Fibroblast of mammary gland (primary cell): ENCODE measurements at places on chromosomes 13 and 19.

- peak; percentile 30 for DNase-seq
These were observed 2676.6 kb downstream of the PCDH9 start for GRCh38 chr13:64553411-64554129.

DNA sequence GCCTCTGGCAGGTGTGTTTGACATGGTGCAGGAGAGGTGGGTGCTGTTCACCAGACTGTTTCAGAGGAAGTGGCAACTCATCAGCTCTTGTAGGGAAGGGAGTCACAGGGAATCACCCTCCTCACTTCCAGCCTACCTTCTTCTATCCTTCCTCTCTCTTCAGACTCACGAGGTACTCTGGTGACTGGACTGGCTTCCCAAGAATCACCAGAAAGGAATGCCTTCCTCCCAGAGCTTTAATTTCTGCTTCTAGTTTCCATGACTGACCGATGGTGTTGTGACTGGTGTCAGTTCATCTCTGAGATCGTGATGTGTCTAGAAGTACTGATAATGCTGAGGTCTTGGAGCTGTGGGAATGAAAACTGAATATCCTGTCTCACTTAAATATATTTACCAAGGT, 247.3 kb downstream of the KCTD12 start:
- peak; percentile 15 for DNase-seq

GRCh38 chr19:49073514-49074378, 1.2 kb upstream of the KCNA7 start:
- DNase-seq: peak; percentile 18

DNA sequence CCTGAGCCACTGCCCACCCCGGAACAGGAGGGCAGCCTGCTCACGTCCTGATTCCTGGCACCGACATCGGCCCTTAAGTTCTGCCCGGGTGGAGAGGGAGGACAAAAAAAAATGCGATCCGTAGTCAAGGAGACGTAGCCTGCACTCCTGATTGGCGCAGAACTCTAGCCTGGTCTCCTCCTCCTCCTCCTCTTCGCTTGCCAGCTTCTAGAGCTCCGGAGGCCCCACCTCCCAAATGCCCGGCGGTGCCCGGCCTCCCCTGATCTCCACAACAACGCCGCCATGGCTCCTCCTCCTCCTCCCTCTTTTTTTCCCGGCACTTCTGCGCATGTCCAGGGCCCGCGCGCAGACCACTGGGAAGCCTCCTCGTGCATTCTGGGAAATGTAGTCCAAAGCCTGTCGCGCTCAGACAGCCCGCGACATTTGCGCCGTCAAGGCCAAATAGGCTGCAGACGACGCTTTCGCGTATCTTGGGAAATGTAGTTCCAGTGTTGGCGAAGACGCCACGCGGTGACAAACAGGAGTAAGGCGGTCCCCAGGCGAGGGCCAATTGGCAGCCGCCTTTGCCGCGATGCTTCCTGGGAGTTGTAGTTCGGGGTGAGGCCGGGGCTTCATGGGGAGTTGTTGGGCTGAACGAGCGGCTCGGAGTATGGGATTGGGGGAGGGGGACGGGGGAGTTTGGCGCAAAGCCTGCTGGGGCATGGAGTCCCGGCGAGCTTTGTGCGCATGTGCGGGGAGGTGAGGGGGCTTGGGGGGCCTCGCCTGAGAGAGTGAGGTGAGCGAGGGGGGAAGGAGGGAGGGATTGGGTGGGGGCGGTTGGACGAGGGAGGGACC, at the start of gene ZNF444:
TSS of gene ZNF444 (plus strand) at position 705 of the 834 bp plus-strand sequence. CDS start 5,625 bp downstream, outside the sequence.
- peak; percentile 98 for DNase-seq

GRCh38 chr13:82800391-82800790, 1081.9 kb downstream of the SLITRK1 start:
- DNase-seq: peak; percentile 6

- no peak for DNase-seq
These were observed 32.4 kb downstream of the ZNF787 start for GRCh38 chr19:56088497-56089215.

DNA sequence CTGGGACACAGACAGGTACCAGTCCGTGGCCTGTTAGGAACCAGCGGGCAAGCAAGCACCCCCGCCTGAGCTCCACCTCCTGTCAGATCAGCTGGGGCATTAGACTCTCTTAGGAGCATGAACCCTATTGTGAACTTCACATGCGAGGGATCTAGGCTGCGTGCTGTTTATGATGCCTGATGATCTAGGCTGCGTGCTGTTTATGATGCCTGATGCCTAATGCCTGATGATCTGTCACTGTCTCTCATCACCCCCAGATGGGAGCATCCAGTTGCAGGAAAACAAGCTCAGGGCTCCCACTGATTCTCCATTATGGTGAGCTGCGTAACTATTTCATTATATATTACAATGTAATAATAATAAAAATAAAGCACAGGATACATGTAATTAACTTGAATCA, 3.6 kb downstream of the RASGRP4 start:
- no peak for DNase-seq

DNA sequence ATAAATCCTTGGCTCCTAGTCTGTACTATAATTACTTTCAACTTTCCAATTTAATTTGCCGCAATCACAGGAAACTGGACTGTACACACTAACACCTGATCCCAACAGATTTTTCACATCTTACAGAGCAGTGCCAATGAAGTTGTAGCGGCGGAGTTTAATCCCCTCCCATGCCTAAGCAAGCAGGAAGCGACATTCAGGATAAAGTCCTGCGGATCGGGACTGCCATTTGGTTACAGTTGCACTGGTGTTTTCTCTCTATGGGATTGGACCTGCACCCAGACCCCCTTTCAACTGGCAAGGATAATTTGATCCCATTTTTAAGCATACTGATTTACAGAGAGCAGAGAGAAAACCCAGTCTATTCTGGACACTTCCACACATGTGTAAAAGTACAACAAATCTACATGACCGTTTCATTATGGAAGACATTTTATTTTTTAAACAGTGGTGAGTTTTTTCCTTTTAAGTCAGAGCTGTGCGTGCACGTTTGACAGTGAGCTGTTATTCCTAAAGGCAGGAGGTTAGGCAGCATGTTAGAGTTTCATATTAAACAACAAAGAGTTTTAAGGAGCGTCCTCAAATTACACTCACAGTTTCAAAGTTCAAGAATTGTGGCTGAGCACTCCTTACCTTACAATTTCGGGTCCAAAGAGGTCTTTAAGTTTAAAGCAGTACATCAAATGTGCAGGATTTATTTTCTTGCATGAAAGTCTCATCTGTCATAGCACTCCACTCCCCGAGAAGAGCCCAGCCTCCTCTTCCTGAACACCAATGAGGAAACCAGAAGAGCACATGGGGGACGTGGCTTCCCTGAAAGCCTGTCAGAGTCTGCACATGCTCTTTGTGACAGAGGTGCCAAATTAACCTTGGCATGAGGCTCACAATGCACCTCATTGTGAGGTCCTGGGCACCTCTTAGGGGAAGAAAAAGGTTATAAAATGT, 141.6 kb upstream of the RFC3 start:
- peak; percentile 48 for DNase-seq

- peak; percentile 75 for DNase-seq
These were observed 1485.3 kb downstream of the PCDH9 start for GRCh38 chr13:65744836-65745235.

GRCh38 chr13:43663474-43664090, 123.2 kb downstream of the ENOX1 start:
- DNase-seq: peak; percentile 59

GRCh38 chr13:31908696-31909411, 122.7 kb upstream of the FRY start:
- DNase-seq: no peak

- peak; percentile 24 for DNase-seq
These were observed 239.4 kb downstream of the COL4A1 start for GRCh38 chr13:110067355-110068175.

- DNase-seq: no peak
These were observed 78.3 kb downstream of the IER2 start for GRCh38 chr19:13228561-13228960.

DNA sequence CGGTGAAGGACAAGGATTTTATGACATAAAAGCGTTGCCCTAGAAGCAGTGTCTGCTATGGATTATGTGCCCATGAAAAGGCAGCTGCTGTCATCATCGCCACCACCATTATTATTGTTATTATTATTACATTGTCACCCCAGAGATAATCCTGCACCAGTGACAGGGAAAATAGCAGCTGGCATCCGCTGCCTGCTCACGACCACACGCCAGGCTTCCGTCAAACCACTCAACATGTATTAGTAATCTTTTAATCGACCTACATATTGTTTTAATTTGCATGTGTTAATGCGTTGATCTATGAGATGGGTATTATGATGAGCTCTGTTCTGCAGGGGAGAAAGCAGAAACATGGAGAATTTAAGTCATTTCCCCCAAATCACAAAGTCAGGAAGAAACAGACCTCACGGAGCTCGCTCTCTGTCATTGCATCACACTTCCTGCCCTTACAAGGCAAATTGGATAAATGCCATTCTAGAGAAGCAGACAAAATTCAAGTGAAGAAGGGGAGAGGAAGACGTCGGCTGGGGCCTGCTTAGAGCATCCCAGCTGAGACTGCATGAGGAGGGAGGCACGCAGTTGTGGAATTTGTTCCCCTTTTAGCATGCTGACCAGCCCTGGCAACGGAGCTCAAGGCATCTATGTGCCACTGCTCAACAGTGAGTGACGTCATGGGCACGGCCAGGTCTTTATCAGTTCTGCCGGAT, at the start of gene FFAR3:
TSS of gene FFAR3 (plus strand) at position 594 of the 707 bp plus-strand sequence. CDS start 431 bp downstream, outside the sequence.
- DNase-seq: peak; percentile 49

DNA sequence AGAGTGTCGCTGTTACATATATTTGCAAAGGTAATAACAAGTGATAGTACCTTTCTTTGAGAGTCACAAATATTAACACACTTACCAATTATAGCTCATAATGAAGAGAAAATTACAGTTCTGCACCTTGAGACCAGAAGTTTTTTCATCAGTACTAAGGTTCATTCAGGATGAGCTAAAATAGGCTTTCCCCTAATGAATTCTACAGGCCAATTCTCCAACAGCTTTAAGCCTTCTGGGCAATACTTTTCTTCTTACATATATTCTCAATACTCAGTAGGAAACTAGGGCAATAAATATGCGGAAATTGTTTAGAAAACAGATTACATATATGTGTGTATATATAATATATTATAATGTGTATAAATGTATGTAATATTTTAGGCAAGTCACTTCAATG, 2672.8 kb upstream of the PCDH20 start:
- no peak for DNase-seq

DNA sequence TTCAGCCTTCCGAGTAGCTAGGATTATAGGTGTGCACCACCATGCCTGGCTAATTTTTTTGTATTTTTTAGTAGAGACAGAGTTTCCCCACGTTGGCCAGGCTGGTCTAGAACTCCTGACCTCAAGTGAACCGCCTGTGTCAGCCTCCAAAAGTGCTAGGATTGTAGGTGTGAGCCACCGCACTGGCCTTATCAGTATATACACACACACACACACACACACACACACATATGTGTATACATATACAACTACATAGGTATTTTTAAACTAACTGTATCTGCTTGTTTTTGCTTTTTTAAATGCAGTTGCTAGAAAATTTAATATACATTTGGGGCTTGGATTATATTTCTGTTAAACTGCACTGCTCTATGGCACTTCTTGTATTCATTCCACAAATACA, 3.1 kb downstream of the CARD8 start:
- DNase-seq: no peak

DNA sequence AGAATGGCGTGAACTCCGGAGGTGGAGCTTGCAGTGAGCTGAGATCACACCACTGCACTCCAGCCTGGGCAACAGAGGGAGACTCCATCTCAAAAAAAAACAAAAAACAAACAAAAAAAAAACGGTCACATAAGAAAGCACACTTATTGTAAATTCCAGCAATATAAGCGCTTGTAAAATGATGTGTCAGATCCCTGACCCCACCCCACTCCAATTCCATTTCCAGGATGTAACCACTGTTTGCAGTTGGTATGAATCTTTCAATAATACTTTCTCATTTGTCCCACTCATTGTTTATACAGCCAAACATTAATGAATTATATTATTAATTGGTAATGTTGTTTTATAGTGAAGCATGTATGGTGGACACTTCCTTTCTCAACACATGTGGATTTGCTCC, 15.9 kb upstream of the CEACAM1 start:
- no peak for DNase-seq

DNA sequence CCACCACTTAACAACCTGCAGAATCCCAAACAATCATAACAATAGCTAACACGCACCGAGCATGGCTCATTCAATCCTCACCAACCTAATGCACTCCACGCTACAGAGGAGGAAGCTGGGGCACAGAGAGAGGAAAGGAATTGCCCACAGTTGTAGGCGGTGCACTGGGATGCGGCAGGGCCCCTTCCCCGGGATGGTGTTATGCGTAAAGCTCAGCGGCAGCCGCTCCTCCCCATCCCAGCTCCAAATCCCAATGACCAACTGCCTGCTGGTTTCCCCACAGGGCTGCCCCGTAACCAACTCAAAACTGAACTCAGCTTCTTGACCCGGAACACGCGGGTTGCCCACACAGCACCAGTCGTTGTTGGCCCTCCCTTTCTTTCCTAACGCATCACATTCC, 42.2 kb downstream of the SERP2 start:
- no peak for DNase-seq

GRCh38 chr13:106858903-106859532, 291.1 kb upstream of the ARGLU1 start:
- no peak for DNase-seq

DNA sequence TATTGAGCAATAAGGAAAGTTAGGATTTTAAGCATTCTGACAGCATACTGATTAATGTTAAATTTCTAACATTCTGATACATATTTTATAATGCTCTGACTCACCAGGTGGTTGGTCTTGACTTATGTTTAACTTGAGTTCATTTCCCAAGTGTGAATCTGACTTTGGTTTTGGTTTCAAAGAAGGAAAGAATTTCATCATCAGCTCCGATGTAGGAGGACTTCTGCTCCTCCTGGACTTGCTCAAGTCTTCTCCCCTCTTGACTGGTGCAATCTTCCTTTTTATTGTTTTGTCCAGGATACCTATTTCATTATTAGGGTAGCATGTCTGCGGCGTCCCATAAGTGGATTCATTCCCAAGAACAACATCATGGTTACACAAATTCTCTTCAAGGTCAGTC, 141.3 kb downstream of the RNF17 start:
- peak; percentile 51 for DNase-seq

DNA sequence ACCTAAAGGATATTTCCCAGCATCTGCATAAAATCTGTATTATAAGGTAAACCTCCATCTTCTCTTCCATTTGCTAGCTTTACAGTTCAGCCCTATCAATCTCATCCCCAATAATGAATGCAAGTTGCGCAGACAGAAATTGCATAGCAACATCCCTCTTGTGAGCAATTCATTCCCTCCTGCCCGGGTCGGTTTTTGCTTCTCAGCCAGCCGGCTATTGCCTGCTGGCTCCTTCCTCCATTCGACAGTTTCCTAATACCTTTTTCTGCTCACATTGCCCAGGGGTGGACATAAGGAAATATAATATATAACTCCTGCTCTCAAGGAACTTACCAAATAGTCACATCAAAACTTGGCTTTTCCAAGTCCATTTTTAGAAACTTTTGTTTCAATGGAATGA, 125.2 kb downstream of the FGF9 start:
- no peak for DNase-seq
